Motor neuron (in vitro differentiated cells): ENCODE measurements at places on chromosomes 6 and 20.

DNA sequence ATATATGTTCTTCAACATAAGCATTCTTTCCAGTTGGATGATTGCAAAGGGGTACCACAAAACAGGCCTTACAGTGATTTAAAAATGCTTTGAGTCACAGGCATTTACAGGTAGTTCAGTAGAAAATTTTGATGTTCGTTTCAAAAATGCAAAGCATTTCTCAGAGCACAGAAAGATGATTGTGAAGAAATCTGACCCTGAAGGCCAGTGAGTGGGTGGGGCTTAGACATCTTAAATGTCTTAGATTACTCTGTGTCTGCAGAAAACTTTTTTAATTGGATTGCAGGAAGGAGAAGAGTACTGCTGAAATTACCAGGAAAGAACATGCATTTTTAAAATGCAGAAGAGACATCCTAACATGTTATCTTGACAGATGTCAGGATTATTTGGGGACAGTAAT is 268.3 kb downstream of the CDKAL1 start:
- ATAC-seq: no peak

- peak; percentile 12 for ATAC-seq
Observed at GRCh38 chr20:63896264-63897105, 1.6 kb downstream of the DNAJC5 start.

DNA sequence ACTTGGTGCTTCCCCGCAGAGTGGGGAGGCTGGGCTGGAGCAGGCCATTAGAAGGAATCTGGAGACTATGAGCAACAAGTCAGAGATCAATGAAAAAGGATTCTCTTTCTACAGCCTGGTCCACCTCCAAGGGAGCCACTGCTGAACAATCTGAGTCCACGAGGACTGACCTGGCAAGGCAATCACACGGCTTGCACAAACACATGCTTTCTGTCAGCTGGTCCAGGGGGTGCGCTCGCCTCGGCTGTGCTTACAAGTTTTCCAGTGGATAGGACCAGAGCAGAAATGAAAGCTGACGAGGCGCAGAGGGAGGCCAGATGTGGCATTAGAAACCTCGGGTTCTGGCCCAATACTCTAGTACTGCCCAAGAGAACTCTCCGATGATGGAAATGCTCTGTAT is 18.1 kb downstream of the KCNK5 start:
- no peak for ATAC-seq

DNA sequence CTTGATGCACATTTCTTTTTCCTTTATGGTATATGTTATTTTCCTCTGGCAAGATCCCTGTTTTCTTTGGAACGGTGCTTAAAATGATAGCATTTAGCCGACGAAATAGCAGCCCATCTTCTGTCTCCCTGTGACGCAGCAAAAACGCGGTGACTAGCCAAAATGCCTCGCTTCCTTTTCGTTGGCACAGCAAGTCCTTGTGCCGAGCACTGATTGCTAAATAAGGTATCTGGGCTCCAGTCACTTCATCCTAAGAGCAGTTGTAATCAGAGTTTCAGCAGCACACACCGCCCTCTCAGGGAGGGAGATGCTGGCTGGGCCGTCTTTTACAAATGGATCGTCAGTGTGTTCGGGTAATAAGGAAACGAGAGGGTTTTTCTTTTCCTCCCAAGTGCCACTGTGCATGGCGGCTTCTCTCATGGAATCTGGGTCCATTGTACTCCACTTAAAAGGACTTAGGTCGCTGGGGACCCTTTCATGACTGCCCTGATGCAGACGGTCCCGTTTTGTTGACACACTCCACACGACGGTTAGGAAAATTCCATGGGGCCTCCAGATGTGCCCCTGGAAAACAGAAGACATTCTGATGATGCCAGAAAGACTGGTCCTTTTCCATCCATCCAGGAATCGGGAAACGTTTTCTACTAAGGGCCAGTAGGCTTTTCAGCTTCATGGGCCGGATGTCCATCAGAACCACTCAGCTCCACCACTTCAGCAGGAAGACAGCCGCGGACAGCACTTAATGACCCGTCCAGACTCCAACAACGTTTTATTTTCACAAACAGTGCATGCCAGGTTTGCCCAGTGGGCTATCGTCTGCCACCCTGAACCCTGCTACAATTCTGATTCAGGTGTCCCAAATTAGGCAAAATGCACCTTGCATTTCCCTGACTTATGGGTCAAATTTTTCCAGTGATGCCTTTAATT is 185.5 kb downstream of the CDH4 start:
- ATAC-seq: no peak

DNA sequence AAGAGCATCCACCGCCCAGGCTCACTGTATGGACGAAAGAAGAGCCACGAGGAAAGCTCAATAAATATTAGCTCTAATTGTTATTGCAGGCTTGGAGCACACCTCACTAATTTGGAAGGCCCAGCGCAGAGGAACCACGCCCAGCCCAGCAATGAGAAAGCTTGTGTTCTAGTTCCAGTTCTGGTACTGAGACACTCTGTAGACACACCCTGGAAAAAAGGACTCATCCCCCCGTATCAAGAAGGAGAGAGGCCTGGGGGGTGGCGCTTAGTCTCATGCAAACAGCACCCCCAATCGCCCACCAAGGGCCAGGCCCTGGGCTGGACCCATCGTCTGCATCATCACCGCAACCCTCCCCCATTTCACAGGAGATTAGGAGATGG is 156.9 kb downstream of the BMP7 start:
- no peak for ATAC-seq

DNA sequence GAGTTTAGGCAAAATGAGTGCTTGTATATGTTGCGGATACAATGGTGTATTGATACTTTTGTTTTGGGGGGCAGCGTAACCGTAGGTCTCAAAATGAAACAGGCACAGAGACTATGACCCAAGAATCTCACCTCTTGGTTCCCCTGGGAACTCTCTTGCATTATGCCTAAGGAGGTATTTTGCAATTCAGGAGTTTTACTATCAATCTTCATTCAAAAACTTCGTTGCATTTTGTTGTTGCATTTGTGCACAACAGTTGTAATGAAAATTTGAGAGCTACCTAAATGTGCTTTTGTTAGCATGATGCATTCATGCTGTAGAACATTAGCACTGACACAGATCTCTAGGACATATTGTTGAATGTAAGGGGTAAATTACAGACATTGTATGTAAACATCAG is 18.2 kb downstream of the VTA1 start:
- ATAC-seq: no peak

- no peak for ATAC-seq
Observed at GRCh38 chr6:55511122-55511800, 67.7 kb downstream of the HMGCLL1 start.

- no peak for ATAC-seq
Observed at GRCh38 chr6:161740486-161740885, 466.6 kb upstream of the AGPAT4 start.

- no peak for ATAC-seq
Observed at GRCh38 chr20:21238818-21239536, 64.2 kb upstream of the XRN2 start.
